ENCODE measurements at places on chromosomes 13 and 19. TPM values are rescaled to one million over a fixed set of nuclear protein-coding genes. Genes with fewer than 3 reads are reported as not detected.

Gene RFPL4AL1
- not detected for total RNA-seq

DNA sequence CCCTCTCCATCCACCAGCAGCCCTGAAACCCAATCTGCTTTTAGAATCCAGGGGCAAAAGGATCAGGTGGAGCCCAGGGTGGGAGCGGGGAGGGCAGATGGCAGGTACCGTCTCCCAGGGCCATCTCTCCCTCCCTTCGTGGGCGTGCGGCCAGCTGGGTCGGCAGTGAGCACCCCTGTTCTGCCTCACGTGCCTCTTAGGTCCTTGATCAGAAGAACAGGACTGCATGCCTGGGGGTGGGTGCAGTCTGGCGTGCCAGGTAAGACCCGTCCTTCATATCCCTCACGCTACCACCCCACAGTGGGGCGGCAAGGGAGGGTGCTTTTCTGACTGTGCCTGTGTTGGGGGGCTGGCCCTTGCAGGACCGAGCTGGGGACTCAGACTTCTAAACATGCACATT lies 2.0 kb downstream of the SLC8A2 start:
- peak; percentile 24 for DNase-seq
- H3K4me1 ChIP-seq = no peaks in the 10 kb centered on the region
- H3K27ac ChIP-seq = no peak overlapping the region
- no peaks in the 10 kb centered on the region for H3K27me3 ChIP-seq
- H3K4me3 ChIP-seq = no peak overlapping the region

- no peak for DNase-seq
- no peaks in the 10 kb centered on the region for H3K36me3 ChIP-seq
- H3K27ac ChIP-seq = no peak overlapping the region
- H3K4me3 ChIP-seq = no peak overlapping the region
- no peaks in the 10 kb centered on the region for H3K27me3 ChIP-seq
Measured at GRCh38 chr13:108711386-108711785, 82.0 kb downstream of the MYO16 start.

Gene C1QTNF9B
- total RNA-seq = not detected

GRCh38 chr13:111909971-111910671 lies 156.8 kb upstream of the SOX1 start:
- no peak overlapping the region for H3K4me3 ChIP-seq
- H3K27ac ChIP-seq = no peak overlapping the region
- no peaks in the 10 kb centered on the region for H3K36me3 ChIP-seq

GRCh38 chr13:64078025-64078424 lies 2662.4 kb upstream of the PCDH20 start:
- H3K27me3 ChIP-seq = no peaks in the 10 kb centered on the region
- DNase-seq = no peak
- no peaks in the 10 kb centered on the region for H3K36me3 ChIP-seq

GRCh38 chr13:36998624-36999041 lies 507 bp downstream of the ALG5 start:
- H3K27ac ChIP-seq = peak overlapping the region; percentile 93
- peak overlapping the region; percentile 73 for H3K4me3 ChIP-seq
- no peaks in the 10 kb centered on the region for H3K36me3 ChIP-seq
- peak; percentile 56 for DNase-seq
- no peaks in the 10 kb centered on the region for H3K4me1 ChIP-seq

- H3K36me3 ChIP-seq = no peaks in the 10 kb centered on the region
- no peak overlapping the region for H3K4me3 ChIP-seq
- DNase-seq = peak; percentile 47
- no peak overlapping the region for H3K27ac ChIP-seq
- no peaks in the 10 kb centered on the region for H3K4me1 ChIP-seq
Measured at GRCh38 chr19:3189702-3190469, 4.2 kb downstream of the NCLN start.

DNA sequence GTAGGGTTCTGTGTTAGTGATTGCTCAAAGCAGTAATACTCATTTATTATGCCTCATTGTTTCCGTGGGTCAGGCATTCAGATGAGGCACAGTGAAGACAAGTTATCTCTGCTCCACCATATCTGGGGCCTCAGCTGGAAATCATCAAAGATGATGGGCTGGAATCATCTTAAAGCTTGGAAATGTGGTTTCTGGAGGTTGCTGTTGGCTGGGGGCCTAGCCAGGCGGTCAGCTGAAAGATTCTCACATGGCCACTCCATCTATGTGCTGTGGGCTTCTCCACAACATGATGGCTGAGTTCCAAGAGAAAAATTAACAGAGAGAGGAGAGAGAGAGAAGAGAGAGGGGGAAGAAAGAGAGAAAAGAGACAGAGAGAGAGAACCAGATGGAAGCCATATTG lies 75.5 kb downstream of the OLFM4 start:
- DNase-seq = no peak
- H3K4me1 ChIP-seq = no peaks in the 10 kb centered on the region
- H3K27me3 ChIP-seq = no peaks in the 10 kb centered on the region
- no peak overlapping the region for H3K4me3 ChIP-seq
- no peak overlapping the region for H3K27ac ChIP-seq

- DNase-seq = no peak
- H3K4me3 ChIP-seq = no peak overlapping the region
- no peaks in the 10 kb centered on the region for H3K27me3 ChIP-seq
- H3K36me3 ChIP-seq = no peaks in the 10 kb centered on the region
Measured at GRCh38 chr13:23408026-23408425, 25.5 kb downstream of the SACS start.

Gene AZU1
- not detected for total RNA-seq

GRCh38 chr13:45082964-45083363 lies 37.3 kb upstream of the GTF2F2 start:
- no peaks in the 10 kb centered on the region for H3K36me3 ChIP-seq
- no peak overlapping the region for H3K4me3 ChIP-seq
- no peak for DNase-seq
- H3K4me1 ChIP-seq = no peaks in the 10 kb centered on the region

GRCh38 chr19:10998045-10998533 lies 37.3 kb downstream of the SMARCA4 start:
- DNase-seq = peak; percentile 86
- H3K4me1 ChIP-seq = no peaks in the 10 kb centered on the region
- no peaks in the 10 kb centered on the region for H3K27me3 ChIP-seq
- no peak overlapping the region for H3K4me3 ChIP-seq

DNA sequence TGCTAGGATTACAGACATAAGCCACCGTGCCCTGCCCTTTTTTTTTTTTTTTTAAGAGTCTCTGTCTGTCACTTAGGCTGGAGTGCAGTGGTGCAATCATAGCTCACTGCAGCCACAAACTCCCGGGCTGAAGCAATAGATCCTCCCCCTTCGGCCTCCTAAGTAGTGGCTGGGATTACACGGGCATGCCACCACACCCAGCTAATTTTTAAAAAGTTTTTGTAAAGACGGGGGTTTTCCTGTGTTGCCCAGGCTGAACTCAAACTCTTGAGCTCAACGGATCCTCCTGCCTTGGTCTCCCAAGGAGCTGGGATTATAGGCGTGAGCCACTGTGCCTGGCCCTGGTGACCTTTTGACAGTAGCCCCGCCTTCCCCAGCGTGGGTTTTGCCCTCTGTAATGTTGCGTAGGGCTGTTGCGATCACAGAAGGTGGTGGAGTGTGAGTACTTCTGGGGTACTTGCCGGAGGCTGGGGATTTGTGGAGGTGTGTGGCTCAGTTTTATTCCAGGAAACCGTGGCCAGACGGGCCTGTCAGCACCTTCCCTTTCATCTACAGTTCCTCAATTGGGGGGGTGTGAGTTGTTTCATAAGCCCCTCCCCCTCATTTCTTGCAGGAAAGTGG lies 11.6 kb upstream of the RETN start:
- H3K36me3 ChIP-seq = no peaks in the 10 kb centered on the region
- peaks cover 5% of the 10 kb centered on the region for H3K4me1 ChIP-seq
- no peak overlapping the region for H3K27ac ChIP-seq
- no peak for DNase-seq
- no peaks in the 10 kb centered on the region for H3K27me3 ChIP-seq
- no peak overlapping the region for H3K4me3 ChIP-seq

DNA sequence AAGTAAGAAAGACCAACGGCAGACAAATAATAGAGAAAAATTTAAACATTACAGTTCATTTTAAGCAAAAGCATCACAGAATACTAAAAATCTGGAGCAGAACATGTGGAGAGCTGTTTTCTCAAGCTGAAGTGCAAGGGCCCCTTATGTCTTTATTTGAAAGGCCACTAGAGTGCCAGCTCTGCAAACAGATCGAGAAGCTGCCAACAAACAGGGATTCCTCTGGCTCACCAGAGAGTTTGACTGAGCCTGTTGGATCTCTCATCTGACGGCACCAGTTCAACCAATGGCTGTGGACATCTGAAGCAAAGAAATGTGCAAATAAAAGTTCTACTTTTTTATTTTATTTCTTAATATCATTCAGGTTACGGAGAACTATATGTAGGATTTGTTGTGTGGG lies 119.7 kb downstream of the COL4A2 start:
- H3K27me3 ChIP-seq = no peaks in the 10 kb centered on the region
- no peaks in the 10 kb centered on the region for H3K36me3 ChIP-seq
- H3K4me1 ChIP-seq = no peaks in the 10 kb centered on the region
- H3K4me3 ChIP-seq = no peak overlapping the region

DNA sequence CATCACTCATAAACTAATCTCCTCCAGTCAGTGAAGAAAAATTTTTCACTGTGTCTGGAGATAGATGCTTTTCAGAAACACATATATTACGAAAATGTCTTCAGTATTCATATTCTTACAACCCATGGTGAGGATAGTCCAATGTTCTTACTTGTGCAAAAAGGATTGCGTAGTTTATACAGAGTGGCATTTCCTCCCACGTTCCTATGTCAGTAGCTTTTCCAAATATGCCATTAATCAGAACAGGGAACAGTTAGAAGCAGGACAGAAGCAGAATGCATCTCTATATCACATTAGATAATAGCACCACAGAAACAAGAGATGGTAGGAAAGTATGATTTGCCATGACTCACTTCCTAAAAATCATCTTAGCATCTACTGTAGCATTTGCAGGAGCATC lies 282.9 kb downstream of the SLITRK5 start:
- H3K4me3 ChIP-seq = no peak overlapping the region
- H3K36me3 ChIP-seq = no peaks in the 10 kb centered on the region
- H3K27ac ChIP-seq = no peak overlapping the region
- no peaks in the 10 kb centered on the region for H3K27me3 ChIP-seq
- no peaks in the 10 kb centered on the region for H3K4me1 ChIP-seq
- no peak for DNase-seq

- H3K36me3 ChIP-seq = no peaks in the 10 kb centered on the region
- H3K27me3 ChIP-seq = no peaks in the 10 kb centered on the region
- no peak overlapping the region for H3K4me3 ChIP-seq
- DNase-seq = no peak
Measured at GRCh38 chr19:29293736-29294342, 80.9 kb upstream of the UQCRFS1 start.

Gene SLC10A2
- not detected for total RNA-seq

DNA sequence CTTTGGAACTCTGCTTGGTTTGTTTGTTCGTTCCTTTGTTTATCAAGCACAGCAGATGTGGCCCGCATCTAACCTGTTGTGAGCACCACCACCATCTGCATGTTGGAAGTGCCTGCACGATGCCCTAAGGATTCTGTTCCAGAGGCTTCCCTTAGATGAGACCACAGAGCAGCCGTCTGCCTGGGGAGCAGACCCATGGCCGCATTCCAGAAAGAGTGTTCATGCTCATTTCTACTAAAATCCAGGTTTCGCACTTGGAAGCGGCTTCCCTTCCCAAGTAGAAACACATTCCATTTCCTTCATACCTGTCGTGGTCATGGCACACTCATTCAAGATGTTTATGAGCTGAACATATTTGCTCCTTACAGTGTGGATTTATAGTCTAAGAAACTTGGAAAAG lies 27.2 kb downstream of the COL4A2 start:
- no peak overlapping the region for H3K4me3 ChIP-seq
- no peaks in the 10 kb centered on the region for H3K4me1 ChIP-seq
- H3K36me3 ChIP-seq = no peaks in the 10 kb centered on the region

- no peaks in the 10 kb centered on the region for H3K4me1 ChIP-seq
- peak; percentile 15 for DNase-seq
- no peak overlapping the region for H3K4me3 ChIP-seq
- no peak overlapping the region for H3K27ac ChIP-seq
- H3K27me3 ChIP-seq = no peaks in the 10 kb centered on the region
- peaks cover 5% of the 10 kb centered on the region for H3K36me3 ChIP-seq
Measured at GRCh38 chr19:5147074-5147977, 178.4 kb downstream of the KDM4B start.

DNA sequence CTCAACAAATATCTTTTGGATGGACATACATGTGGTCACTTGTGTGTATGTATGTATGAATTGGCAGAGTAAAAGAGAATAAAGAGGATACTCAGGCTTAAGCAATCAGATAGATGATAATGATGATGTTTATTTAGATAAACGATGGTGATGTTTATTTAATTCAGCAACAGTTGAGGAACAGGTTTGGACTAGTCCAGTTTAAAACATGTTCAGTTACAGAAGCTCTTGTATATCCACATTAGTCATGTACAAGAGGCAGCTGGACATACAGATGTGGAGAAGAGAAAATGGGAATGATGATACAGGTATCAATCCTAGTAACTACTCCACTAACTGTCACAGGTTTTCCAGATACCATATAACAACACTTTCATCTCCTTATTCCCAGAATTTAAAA lies 232.1 kb downstream of the DIAPH3 start:
- H3K4me1 ChIP-seq = no peaks in the 10 kb centered on the region
- no peaks in the 10 kb centered on the region for H3K36me3 ChIP-seq
- DNase-seq = no peak
- H3K27ac ChIP-seq = no peak overlapping the region
- no peak overlapping the region for H3K4me3 ChIP-seq

GRCh38 chr19:4304538-4305256 lies at the start of gene FSD1:
TSS of gene FSD1 (plus strand) at chr19:4304598. CDS start at chr19:4304747, 149 bp downstream.
- H3K4me1 ChIP-seq = no peaks in the 10 kb centered on the region
- H3K27me3 ChIP-seq = no peaks in the 10 kb centered on the region
- no peak for DNase-seq
- no peaks in the 10 kb centered on the region for H3K36me3 ChIP-seq
- no peak within 1 kb of the TSS for H3K27ac ChIP-seq

GRCh38 chr13:86282442-86282841 lies 483.2 kb upstream of the SLITRK6 start:
- no peaks in the 10 kb centered on the region for H3K36me3 ChIP-seq
- DNase-seq = no peak
- H3K4me1 ChIP-seq = no peaks in the 10 kb centered on the region
- no peaks in the 10 kb centered on the region for H3K27me3 ChIP-seq

Gene PTPRH
- total RNA-seq = 19.9 TPM

- H3K36me3 ChIP-seq = no peaks in the 10 kb centered on the region
- no peaks in the 10 kb centered on the region for H3K27me3 ChIP-seq
- H3K27ac ChIP-seq = peak overlapping the region; percentile 75
- H3K4me1 ChIP-seq = peaks cover 36% of the 10 kb centered on the region
Measured at GRCh38 chr13:99617474-99618255, 116.4 kb downstream of the TM9SF2 start.
